Coronary artery (tissue), 2 donors: ENCODE measurements at places on chromosomes 16 and 17.
A peak's percentile ranks its signal among the peaks of the same experiment; 100 is the strongest.

- DNase-seq = no peak
These were observed 170.1 kb upstream of the CDH13 start for GRCh38 chr16:82456683-82457082.

GRCh38 chr16:15887283-15887682 lies 1.1 kb downstream of the CEP20 start:
- no peak for DNase-seq

DNA sequence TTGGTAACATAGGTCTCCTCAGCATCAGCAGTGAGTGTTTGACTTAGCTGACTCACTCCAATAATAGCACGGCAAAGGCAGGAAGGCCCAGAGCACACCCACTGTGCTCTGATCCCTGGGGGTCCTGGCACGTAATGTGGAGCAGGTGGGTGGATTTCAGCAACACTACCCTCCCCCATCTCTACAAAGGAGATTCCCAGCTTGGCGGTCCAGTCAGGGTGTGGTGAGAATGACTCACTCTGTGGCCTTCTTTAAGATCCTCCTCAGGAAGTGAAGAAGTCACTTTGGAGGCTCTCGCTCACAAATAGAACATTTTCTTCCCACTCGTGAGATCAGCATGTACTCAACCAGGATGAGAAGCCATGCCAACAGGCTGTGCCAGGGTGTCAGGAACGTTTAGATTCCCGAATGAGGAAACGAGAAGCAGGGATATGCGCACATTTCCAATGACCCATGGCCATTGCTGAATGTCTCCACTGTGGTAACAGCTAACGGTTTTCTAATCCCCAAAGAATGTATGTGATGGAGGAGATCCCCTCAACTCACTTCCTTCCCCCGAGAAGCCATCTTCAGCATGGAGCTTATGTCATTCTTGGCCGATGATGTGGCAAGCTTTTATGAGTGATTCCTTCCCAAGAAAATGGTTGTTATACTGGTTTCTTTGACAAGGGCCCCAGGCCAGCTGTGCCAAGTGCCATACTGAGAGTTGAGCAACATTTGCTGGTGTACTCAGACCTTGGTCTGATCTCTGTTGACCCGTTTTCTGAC lies 365.2 kb downstream of the C16orf95 start:
- no peak for DNase-seq

DNA sequence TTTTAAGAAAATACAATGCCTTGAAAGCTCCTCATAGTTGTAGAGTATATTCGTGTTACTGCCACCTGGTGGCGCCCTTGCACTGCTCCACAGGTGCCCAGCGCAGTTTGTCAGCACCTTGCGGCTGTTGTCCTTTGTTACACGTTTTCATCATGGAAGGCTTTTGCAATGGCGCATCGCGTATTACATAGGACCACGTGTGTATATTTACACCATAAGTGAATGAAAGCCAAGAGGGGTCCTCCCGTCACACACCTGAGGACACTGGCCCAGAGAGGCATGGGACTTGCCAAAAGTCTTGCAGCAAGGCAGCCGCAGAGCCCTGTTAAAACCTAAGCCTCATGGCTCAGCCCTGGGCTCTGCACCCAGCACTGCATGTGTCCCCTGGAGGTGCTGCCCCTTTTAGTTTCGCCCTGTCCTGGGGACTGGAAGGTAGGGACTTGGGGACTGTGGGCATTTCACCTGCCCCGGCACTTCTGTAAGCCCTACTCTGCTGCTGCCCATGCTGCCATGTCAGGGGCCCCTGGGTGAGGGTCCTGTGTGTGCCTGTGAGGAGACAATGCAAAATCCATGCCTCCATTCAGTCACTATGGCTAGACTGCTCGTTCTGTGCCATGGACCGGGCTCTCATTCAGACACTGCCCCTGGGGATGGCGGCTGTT lies 24.3 kb downstream of the POLR3E start:
- no peak for DNase-seq

DNA sequence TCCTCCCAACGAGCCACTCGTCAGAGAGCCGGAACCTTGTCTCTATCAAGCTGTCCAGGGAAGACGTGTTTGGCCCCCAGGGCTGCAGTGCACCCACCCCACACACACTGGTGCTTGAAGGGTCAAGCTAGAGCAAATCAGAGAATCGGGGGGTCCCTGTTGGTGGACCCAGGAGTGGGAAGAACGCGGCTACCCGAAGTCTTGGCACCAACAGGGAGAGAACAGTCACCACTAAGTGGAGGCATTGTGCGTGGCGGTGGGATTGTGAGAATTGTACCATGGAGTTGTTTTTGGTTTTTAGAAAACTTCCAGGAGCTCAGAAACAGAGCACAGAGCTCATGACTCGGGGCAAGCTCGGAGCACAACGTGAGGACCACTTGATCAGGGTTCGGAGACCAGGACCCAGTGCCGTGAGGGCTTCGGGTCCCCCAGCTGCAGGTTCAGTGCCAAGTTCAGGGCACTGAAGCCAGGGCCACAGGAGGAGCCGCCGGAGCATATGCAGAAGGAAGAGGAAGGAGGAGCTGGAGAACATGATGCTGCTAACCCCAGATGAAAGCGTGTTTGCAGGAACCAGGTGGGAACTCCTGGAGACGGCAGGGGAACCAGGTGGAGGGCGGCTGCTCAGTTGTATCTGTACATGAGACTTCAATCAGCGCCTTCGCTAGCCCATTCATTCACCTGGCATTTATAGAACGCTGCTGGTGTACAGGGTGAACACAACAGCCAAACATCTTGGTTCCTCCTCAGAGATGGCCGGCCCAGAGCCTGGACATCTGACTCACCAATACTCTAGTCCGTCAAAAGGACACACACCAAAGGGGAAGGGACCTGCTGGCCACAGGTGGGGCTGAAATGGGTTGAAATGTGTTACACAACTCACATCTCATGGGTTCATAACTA lies 42.8 kb downstream of the METRNL start:
- DNase-seq = peak; percentile 61

DNA sequence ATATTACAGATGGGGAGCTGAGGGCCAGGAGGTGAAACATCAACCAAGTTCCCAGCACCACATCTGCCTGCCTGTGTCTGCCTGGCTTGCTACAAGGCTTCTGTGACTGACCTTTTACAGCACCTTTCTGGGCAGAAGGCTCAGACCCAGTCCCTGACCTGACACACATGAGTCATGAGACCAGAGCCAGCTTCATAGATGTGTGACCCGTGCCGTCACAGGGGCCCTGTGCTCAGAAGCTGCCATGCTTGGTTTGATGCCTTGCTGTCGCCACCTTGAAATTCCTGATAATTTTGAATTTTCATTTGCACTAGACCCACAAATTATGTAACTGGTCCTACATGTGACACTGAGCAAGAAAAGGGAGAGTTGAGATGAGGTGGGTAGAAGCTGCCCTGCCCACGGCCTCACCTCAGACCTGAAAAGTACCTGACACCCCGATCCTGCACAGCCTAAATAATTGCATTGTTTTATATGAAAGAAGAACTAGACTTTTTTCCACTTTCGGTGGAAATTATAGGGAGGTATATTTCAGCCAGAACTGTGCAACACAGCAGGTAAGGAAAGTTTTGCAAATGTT lies 13.3 kb upstream of the PECAM1 start:
- DNase-seq = peak; percentile 58

DNA sequence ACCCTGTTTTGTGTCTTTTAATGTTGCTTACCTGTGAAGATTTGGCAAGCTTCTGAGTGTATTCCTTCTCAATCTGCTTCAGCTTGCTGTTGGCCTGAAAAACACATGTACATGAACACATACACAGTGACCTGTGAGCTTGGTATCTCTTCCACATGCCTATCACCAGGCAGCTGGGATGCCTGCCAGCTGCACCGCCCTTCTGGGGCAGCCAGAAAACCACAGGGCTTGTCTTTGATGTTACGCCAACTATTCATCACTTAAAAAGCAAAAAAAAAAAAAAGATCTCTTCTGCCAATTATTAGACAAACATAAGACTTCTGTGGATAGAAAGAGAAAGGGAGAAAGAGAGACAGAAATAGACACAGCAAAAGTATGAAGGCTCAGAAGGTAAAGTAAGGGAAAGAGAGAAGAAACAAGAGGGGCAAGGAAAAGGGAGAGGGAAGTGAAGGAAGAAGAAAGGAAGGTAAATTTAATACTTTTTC lies 189.2 kb upstream of the AXIN2 start:
- no peak for DNase-seq

GRCh38 chr16:78894886-78895285 lies 705.7 kb downstream of the MAF start:
- DNase-seq = no peak

DNA sequence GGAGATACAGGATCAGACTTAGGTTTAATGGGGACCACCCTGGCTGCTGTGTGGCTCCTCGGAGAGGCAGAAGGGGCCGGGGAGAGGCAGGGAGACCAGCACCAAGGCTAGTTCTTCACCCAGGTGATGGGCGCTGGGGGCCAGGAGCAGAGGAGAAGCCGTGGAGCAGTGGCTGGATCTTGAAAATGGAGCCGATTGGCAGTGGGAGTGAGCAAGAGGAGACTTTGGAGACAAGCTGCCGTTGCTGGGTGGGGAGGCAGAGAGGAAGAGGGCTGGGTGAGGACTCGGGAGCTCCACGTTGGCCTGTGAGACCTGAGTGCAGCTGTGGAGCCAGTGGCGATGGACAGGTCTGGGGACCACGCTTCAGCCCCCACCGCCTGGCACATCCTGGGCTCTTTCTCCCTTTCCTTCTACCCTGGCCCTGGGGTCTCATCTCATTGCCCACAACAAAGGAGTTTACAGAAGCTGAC lies 9.0 kb downstream of the RAB11FIP4 start:
- peak; percentile 56 for DNase-seq

GRCh38 chr17:44345454-44346026 lies 438 bp downstream of the GRN start:
- DNase-seq = no peak

DNA sequence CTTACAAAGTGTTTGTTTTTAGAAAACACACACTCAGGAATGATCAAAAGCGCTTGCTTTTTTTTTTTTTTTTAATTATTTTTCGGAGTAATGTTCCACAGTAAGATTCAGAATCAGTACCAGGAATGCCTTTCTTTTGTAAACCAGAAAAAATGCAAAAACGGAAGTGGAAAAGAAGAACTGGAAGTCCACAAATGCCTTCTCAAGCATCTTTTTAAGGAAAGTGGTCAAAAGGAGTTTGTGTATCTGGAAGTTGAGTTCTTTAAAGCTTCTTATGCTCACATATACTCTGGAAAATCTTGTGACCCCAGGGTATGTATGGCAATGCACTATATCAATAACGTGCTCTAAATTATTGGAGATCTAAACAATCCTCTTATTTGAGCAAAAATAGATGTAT lies 126.0 kb downstream of the ABCA8 start:
- DNase-seq = no peak

GRCh38 chr16:9105189-9105588 lies 13.7 kb downstream of the HAPSTR1 start:
- no peak for DNase-seq

GRCh38 chr16:1022466-1022865 lies 40.9 kb downstream of the SOX8 start:
- no peak for DNase-seq
